Mesothelial cell of epicardium (in vitro differentiated cells): ENCODE measurements at places on chromosomes 2 and 18. TPM values are rescaled to one million over a fixed set of nuclear protein-coding genes. Genes with fewer than 3 reads are reported as not detected.

- H3K36me3 ChIP-seq, result peaks cover 7% of the 10 kb centered on the region
- no peak overlapping the region for H3K4me3 ChIP-seq
- no peak overlapping the region for H3K27ac ChIP-seq
- H3K4me1 ChIP-seq, result peaks cover 24% of the 10 kb centered on the region
- no peaks in the 10 kb centered on the region for H3K27me3 ChIP-seq
Measured at GRCh38 chr2:231351648-231352047, 43.9 kb upstream of the B3GNT7 start.

GRCh38 chr18:26207937-26208336, 18.3 kb upstream of the TAF4B start:
- no peak overlapping the region for H3K27ac ChIP-seq
- no peaks in the 10 kb centered on the region for H3K36me3 ChIP-seq
- H3K27me3 ChIP-seq, result no peaks in the 10 kb centered on the region
- H3K4me1 ChIP-seq, result no peaks in the 10 kb centered on the region
- H3K4me3 ChIP-seq, result no peak overlapping the region

GRCh38 chr2:45043174-45043573, 33.9 kb upstream of the SIX2 start:
- H3K4me3 ChIP-seq, result no peak overlapping the region
- peaks cover 46% of the 10 kb centered on the region for H3K27me3 ChIP-seq
- H3K27ac ChIP-seq, result no peak overlapping the region
- peaks cover 4% of the 10 kb centered on the region for H3K4me1 ChIP-seq
- H3K36me3 ChIP-seq, result no peaks in the 10 kb centered on the region

- H3K27me3 ChIP-seq, result no peaks in the 10 kb centered on the region
- peak overlapping the region; percentile 88 for H3K4me3 ChIP-seq
- H3K36me3 ChIP-seq, result peaks cover 16% of the 10 kb centered on the region
Measured at GRCh38 chr2:219386532-219387280, 1.0 kb downstream of the DNPEP start.

DNA sequence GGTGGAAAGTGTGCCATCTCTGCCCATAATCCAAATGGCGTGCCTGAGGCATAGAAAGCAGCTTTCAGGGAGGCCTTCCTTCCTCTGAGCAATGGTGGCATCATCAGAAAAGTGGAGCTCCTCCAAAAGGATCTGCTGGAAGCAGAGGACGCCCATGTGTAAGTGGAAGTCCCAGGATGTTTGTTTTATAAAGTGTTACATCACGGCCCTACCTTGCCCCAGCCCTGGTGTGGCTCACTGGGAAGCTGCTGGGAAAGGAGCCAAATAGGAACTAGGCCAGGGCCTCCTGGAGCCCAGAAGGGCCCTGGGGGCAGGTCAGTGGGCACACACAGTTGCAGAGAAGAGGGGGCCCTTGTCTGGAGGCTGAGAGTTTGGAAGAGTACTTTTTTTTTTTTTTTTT, 4.2 kb upstream of the ODC1 start:
- no peak overlapping the region for H3K4me3 ChIP-seq
- no peak overlapping the region for H3K27ac ChIP-seq
- H3K36me3 ChIP-seq, result no peaks in the 10 kb centered on the region

DNA sequence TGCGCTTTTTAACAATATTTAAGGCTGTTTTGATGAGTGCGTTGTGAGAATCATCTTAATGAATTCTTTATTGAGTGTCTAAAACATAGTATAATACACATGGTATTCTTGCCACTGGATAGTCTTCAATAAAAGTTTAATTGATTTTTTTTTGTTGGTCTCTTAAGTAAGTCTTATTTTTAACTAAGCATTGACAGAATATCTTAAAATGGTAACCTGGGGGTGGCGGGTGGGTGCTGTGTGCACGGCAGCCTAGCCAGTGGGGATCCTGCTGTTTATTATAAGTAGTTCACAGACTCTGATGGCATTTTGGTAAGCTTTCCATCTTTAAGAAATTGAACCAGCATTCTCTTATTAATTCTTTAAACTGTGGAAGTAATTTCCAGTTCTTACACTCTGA, 6.0 kb downstream of the SOX11 start:
- H3K36me3 ChIP-seq, result peaks cover 11% of the 10 kb centered on the region
- peak overlapping the region; percentile 92 for H3K27ac ChIP-seq
- peaks cover 53% of the 10 kb centered on the region for H3K4me1 ChIP-seq
- no peak for DNase-seq
- no peaks in the 10 kb centered on the region for H3K27me3 ChIP-seq

DNA sequence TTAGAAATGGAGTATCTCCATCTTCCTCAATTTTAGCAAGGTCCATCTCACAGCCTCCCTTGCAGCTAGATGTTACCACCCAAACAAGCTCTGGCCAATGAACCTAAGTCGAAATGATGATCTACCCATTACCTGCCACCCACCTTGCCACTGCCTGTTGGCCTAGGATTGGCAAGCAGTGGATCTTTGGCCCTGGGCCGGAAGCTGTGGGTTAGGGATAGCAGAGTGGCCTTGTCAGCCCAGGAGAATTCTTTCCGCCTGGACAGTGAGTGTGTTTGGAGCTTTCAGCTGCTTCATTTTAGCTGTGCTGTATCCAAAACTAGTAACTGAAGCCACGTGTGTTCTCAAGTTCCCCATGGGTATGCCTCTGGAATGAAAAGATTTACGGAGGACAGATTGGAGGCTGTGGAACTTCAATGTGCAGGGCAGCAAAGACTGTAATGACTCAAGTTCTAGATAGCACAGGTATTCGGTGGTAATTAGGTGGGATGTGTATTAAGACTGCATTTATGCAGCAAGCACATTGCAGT, 7.7 kb upstream of the PARD6G start:
- peaks cover under 1% of the 10 kb centered on the region for H3K4me1 ChIP-seq
- H3K4me3 ChIP-seq, result no peak overlapping the region
- peaks cover 1% of the 10 kb centered on the region for H3K36me3 ChIP-seq
- H3K27ac ChIP-seq, result no peak overlapping the region
- DNase-seq, result no peak

DNA sequence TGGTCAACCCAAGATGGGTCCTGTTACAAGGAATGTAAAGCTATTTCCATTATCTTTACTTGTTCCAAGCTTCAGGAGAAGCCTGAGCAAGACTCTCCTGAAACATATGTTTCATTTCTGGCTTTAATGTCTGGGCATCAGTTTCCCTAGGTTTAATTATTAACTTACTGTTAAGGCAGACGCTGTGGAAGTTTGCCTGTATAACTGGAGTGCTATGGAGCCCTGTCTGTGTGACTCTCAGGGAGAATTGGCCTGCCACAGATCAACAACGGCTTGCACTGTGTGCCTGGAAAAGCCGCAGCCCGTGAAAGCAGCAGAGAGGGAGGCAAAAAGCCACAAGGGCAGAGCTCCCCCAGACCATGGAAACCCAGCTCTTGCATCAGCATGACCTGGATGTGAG, 22.1 kb upstream of the LONRF2 start:
- peaks cover 9% of the 10 kb centered on the region for H3K27me3 ChIP-seq
- H3K4me3 ChIP-seq, result no peak overlapping the region
- H3K36me3 ChIP-seq, result no peaks in the 10 kb centered on the region
- no peak for DNase-seq
- no peaks in the 10 kb centered on the region for H3K4me1 ChIP-seq

DNA sequence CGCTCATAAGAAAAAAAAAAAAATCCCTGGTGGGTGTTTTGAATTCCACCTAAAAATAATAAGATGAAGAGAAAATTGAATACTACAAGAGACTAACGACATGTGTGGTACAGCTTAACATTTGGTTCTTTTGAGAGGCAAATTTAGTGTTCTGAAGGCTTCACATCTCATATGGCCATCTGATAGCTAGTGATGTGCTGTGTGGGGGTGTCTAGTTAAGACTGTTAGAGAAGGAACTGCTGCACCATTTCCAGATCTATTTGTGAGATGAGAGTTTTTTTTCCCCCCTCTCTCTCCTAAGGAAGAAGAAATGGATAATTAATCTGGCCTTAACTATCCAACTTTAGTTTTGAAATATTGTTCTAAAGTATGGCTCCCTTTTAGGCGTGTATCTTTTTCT, 321.6 kb downstream of the SLC4A3 start:
- H3K36me3 ChIP-seq, result no peaks in the 10 kb centered on the region
- no peak overlapping the region for H3K4me3 ChIP-seq
- no peaks in the 10 kb centered on the region for H3K4me1 ChIP-seq
- H3K27ac ChIP-seq, result no peak overlapping the region
- DNase-seq, result no peak
- peaks cover 5% of the 10 kb centered on the region for H3K27me3 ChIP-seq

DNA sequence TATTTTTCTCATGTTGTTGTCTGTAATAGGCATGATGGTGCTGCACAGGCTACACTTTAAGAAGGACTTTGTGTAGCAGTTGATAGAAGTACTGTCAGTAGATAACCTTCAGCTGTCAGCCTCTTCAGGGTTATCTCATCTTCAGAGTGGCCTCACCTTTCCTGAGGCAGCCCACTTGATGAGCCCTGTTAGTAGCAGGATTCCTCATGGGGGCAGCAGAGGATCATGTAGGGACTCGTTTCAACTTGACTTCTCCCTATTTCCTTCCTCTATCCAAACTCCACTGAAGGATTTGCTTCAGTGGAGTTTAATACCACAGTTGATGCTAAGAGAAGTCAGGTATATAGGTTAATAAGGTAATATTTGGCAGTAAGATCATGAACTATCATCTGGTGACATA, 530.3 kb upstream of the FSIP2 start:
- H3K4me3 ChIP-seq, result no peak overlapping the region
- H3K27me3 ChIP-seq, result no peaks in the 10 kb centered on the region
- no peaks in the 10 kb centered on the region for H3K36me3 ChIP-seq
- H3K27ac ChIP-seq, result no peak overlapping the region
- peaks cover 6% of the 10 kb centered on the region for H3K4me1 ChIP-seq

- H3K27ac ChIP-seq, result no peak overlapping the region
- no peaks in the 10 kb centered on the region for H3K27me3 ChIP-seq
- no peak overlapping the region for H3K4me3 ChIP-seq
- peaks cover 26% of the 10 kb centered on the region for H3K4me1 ChIP-seq
- DNase-seq, result no peak
- H3K36me3 ChIP-seq, result peaks cover 2% of the 10 kb centered on the region
Measured at GRCh38 chr2:74037379-74037860, 52.7 kb downstream of the TET3 start.

DNA sequence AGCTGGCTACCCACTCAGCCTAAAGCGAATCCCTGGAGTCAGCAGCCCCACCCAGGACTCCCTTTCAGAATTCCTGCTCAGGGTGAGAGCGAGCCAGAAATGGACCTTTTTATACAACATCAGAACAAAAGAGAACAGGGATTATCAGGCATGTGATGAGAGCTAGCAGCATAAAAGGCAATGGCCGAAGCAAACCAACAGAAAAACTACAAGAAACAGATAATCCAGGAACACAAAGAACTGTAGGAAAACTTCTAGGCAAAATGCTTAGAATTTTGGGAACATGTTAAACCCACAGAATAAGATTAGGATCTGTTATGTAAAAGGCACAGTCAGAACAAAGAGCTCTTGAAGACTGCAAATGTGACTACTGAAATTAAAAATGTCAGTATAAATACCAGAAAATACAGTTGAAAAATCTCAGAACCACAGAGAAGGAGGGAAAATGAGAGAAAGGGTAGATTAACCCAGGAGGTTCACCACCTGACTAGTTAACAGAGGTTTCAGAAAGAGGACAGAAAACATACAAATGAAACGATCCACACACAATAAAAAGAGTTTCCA, 31.3 kb downstream of the ITGA6 start:
- no peaks in the 10 kb centered on the region for H3K36me3 ChIP-seq
- H3K27me3 ChIP-seq, result peaks cover 22% of the 10 kb centered on the region
- DNase-seq, result no peak

- H3K4me1 ChIP-seq, result peaks cover 31% of the 10 kb centered on the region
- H3K27me3 ChIP-seq, result no peaks in the 10 kb centered on the region
- no peak overlapping the region for H3K4me3 ChIP-seq
- peaks cover 23% of the 10 kb centered on the region for H3K36me3 ChIP-seq
- H3K27ac ChIP-seq, result no peak overlapping the region
Measured at GRCh38 chr18:44946529-44947113, 265.9 kb downstream of the SETBP1 start.

GRCh38 chr2:188909036-188909435, 65.1 kb upstream of the COL3A1 start:
- no peaks in the 10 kb centered on the region for H3K27me3 ChIP-seq
- no peak overlapping the region for H3K4me3 ChIP-seq
- H3K27ac ChIP-seq, result no peak overlapping the region
- H3K36me3 ChIP-seq, result no peaks in the 10 kb centered on the region
- no peak for DNase-seq

- H3K27me3 ChIP-seq, result no peaks in the 10 kb centered on the region
- DNase-seq, result no peak
- no peaks in the 10 kb centered on the region for H3K36me3 ChIP-seq
- no peak overlapping the region for H3K27ac ChIP-seq
- peaks cover 3% of the 10 kb centered on the region for H3K4me1 ChIP-seq
Measured at GRCh38 chr18:67938660-67939059, 422.1 kb upstream of the DSEL start.

DNA sequence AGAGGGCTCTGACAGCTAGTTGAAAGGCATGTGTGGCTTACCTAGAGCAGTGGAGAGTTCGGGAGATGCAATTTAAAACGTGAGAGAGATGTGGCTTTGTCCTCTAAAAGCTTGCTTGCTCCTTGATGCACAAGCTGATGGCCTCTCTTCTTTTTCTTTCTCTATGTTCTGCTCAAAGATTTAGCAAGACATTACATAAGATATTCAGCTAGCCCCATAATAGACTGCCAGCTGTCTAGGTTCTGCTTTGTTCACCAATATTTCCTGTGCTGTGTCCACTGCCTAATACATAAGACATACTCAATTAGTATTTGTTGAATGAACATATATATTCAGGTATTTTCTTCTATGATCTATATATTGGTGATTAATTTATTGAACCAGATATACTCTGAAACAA, 31.1 kb downstream of the SPATS2L start:
- peaks cover 42% of the 10 kb centered on the region for H3K4me1 ChIP-seq
- DNase-seq, result no peak
- H3K27me3 ChIP-seq, result no peaks in the 10 kb centered on the region
- no peak overlapping the region for H3K4me3 ChIP-seq

- H3K36me3 ChIP-seq, result no peaks in the 10 kb centered on the region
- H3K4me1 ChIP-seq, result peaks cover 18% of the 10 kb centered on the region
- no peak overlapping the region for H3K4me3 ChIP-seq
- no peak for DNase-seq
- peaks cover 75% of the 10 kb centered on the region for H3K27me3 ChIP-seq
Measured at GRCh38 chr2:99974275-99974674, 168.1 kb downstream of the AFF3 start.

- H3K4me1 ChIP-seq, result peaks cover 3% of the 10 kb centered on the region
- DNase-seq, result no peak
- no peaks in the 10 kb centered on the region for H3K27me3 ChIP-seq
- H3K4me3 ChIP-seq, result no peak overlapping the region
Measured at GRCh38 chr18:3305354-3305762, 43.4 kb downstream of the MYL12B start.

The RNU2-63P gene
- total RNA-seq, result 10.0 to 14.8 TPM (median 13.0 TPM) in 3 replicates

The PCARE gene
- total RNA-seq, result 0.07 to 0.22 TPM (median 0.09 TPM) in 3 replicates
